HT1080 (cell line): ENCODE measurements at places on chromosomes 1 and 21. TPM values are rescaled to one million over a fixed set of nuclear protein-coding genes. Genes with fewer than 3 reads are reported as not detected.

The OR2L3 gene
- not detected in 2 replicates for total RNA-seq

The PTGER3 gene
- total RNA-seq = 0.07 TPM in 1 of 2 replicates, not detected in the other

DNA sequence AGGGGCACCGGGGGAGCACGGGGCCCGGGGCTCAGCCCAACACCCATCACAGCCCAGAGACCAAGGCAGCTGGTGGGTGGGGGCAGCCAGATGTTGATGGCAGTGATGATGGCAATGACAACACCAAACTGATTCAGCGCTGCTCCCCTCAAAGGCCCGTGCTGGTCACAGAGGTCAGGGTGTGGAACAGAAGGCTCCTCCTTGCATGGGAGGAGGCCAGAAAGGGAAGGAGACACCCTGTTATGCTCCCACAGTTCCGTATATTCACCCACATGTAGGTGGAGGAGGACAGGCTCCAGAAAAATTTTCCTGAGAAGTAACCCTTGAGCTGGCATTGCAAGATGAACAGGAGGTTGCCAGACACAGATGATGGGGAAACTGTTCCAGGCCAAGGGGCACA is 414 bp downstream of the GUCA2B start:
- no peak for DNase-seq

GRCh38 chr1:192879406-192879805 is 70.6 kb downstream of the RGS2 start:
- DNase-seq = peak; percentile 15

DNA sequence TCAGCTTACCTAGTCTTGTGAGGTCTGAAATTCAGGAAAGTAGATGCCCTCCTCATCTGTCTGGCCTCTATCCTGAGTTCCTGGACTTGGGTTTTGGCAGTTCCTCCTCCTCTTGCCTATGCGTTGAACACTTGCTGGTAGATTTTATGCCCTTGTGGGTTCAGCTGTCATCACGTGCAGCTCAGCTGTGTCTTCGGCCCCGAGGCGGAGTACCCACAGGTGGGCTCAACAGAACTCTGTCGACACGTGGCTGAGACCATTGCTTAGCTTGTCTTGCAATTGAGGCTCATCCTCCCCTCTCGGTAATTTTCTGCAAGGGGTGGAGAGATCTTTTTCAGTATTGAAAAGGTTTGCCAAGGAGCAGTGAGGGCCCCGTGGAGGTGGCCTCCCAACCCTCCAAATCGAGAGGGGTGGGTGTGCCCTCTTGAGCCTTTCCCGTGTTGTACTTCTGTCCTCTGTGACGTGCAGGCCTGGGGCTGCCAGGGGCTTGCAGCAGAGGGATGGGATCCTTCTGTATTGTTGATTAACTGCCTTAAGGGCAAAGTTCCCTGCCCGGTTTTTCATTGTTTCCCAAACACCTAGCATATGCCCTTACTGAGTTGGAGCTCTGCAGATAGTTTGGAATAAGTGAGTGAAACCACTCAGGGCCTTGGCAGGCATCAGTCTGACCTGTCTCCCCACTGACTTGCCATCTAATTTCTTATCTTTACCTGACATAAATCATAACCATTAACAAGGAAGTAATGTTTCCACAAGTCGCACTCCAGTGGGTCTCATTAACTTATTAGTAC is 2.9 kb downstream of the CENPS start:
- no peak for DNase-seq

DNA sequence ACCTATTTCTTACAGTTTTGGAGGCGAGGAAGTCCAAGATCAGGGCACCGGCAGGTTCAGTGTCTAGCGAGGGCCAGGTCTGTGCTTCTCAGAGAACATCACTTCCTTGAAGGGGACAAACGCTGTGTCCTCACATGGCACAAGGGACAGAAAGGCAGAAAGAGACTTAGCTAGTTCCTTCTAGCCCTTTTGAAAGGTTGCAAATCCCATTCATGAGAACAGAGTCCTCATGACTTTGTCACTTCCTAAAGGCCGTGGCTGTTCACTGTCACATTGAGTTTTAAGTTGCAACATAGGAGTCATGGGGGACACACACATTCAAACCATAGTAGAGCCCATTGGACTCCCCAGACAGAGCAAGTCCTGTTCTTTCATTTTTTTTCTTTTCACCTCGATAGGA is 27.4 kb downstream of the PER3 start:
- no peak for DNase-seq

The AUNIP gene
- total RNA-seq = 12.8 and 15.8 TPM in 2 replicates

DNA sequence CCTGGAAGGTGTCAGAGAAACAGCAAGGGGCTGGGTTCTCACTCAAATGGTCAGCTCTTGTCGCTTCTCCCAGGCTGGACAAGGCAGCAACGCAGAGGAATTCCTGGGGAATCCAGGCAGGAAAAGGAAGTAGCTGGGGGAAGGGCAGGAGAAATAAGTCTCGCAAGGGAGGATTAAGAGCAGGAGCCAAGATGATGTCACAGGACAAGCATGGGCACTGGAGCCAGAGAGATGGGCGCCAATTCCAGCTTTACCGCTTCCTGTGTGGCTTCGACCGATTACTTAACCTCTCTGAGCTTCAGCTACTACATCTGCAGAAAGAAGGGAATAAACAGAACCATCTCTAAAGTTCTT is 70.5 kb downstream of the SSBP3 start:
- DNase-seq = peak; percentile 94

The KCNC4 gene
- 1.6 and 2.2 TPM in 2 replicates for total RNA-seq

GRCh38 chr1:26890467-26890796 is 349 bp upstream of the GPN2 start:
- no peak for DNase-seq
